ENCODE measurements at places on chromosomes 2 and 18. TPM values are rescaled to one million over a fixed set of nuclear protein-coding genes. Genes with fewer than 3 reads are reported as not detected.
A peak's percentile ranks its signal among the peaks of the same experiment; 100 is the strongest.

DNA sequence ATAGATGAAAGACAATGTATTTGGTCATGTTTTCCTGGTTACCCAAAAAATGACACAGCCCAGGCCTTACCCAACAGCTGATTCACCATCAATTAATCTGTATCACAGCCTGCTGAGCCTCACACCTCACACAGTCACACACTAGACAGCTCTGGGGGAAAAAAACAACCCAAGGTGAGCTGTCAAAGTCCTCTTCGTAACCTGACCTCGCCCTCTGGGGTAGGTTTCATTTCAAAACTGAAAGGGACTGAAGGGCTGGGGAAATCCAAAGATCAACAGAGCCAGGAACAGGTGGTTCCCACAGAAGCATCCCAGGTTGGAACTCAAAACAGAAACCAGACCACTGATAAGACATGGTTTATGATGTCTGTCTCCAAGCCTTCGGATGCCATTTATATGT is 18.2 kb upstream of the PCBP1 start:
- peak; percentile 77 for DNase-seq

GRCh38 chr2:241087420-241088268 is 14.4 kb downstream of the MTERF4 start:
- DNase-seq, result no peak

GRCh38 chr18:13035249-13035914 is 44.2 kb downstream of the CEP192 start:
- DNase-seq, result no peak

GRCh38 chr2:6860296-6860695 is 5.4 kb downstream of the CMPK2 start:
- no peak for DNase-seq

DNA sequence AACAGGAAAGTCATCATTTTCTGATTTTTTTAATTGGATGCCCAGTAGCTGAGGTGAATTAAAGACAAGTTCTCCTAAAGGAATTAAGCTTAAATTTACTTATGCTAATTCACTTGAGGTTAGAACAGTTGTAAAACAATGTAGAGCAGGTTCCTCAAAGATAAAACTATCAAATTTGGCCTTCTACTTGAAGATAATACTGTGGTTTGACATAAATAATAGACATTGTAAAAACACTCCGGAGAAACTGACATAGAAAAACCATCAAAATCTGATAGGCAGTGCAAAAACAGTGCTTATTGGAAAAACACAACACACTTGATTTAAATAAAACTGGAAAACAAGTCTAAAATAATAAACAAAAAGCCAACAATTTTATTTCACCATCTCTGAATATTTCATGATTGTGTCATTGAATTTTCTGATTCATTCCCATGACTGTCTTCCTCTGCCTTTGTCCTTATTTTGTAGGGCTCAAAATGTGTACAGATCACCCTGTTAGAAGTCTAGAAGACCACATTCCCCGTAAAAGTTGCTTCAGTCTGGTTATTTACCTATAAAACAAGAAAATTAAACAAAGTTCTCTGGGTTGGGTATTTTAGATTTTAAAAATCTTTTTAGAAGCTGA is 28.3 kb upstream of the SLC40A1 start:
- DNase-seq, result no peak

The RTP5 gene
- total RNA-seq, result not detected

Data from colonic mucosa (tissue), 4 donors.